Mammary epithelial cell (primary cell): ENCODE measurements at places on chromosomes 6 and 20. TPM values are rescaled to one million over a fixed set of nuclear protein-coding genes. Genes with fewer than 3 reads are reported as not detected.

DNA sequence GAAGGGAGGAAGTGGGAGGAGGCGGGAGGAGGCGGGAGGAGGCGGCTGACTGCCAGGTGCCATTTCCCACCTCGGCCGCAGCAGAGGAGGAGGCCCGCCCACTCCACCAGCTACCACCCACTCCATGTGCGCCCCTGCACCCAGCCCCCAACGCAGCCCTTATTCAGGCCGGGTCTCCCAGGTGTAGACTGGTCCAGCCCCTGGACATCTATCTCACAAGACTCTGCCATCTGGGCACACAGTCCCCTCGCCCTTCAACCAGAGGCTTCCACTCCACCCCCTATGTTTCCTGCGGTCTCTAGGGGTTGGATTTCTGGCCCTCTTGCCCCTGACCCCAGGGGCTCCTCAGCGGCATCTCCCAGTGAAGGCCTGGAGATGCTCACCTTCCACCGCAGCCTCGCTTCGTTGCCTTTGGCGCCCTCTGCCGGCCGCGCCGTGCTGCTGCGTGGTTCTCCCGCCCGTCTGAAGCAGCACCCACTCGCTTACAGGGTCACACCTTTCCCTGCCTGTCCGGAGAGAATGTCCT lies 32.6 kb upstream of the FAM83D start:
- peak; percentile 18 for DNase-seq

DNA sequence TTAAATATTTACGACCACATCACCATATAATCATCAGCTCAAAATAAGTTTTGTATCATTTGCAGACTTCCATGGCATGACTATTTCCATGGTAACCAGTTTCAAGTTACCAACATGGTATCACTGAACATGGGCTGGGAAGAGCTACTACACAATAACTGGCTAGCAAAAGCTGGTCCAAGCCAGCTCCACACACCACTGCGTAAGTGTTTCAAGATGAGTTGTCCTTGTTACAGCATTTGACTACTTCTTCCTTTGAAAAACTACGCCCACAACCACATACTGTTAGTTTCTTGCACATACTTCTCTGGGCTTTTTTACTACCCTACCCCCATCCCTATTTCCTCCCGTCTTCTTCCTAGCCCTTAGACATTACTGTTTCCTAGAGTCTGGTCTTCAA lies 8.5 kb downstream of the CD164 start:
- DNase-seq = no peak

GRCh38 chr6:56521454-56521853 lies 121.2 kb downstream of the DST start:
- no peak for DNase-seq

Gene CLDN20
- 0.26 TPM in 1 of 2 replicates, not detected in the other for total RNA-seq

DNA sequence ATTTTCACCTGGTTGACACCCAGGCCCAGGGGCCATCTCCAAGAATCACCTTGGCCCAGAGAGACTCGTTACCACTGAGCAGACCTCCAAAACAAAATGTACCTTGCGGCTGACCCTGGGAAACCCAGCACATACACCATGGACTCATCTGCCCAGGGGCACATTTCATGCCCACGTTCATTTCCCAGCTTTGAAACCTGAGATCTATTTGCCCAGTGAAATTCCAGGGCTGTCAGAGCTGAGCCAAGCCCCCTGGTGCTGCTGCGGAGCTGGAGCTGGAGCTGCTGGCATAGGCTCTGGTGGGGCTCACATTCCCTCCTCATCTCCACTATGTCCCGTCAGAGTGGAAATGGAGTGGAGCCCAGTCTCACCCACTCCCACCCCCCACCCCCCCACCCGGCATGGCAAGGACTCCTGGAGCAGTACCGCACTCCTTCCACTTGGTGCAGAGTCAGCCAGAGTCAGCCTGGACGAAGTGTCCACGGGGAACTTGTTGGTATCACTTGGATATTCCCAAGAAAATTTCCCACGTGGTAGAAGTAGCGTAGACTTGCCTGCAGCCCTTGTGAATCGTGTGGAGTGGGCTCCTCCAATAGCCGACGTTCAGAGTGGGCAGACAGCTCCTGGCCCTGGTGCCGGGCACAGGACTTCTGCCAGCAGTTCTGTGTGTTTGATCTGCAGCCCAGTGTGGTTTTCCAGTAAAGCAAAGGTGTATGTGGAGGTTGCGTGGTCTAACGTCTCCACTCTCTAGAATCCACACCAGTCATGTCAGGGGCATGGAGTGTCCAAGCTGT lies 18.1 kb upstream of the OSER1 start:
- DNase-seq = no peak

DNA sequence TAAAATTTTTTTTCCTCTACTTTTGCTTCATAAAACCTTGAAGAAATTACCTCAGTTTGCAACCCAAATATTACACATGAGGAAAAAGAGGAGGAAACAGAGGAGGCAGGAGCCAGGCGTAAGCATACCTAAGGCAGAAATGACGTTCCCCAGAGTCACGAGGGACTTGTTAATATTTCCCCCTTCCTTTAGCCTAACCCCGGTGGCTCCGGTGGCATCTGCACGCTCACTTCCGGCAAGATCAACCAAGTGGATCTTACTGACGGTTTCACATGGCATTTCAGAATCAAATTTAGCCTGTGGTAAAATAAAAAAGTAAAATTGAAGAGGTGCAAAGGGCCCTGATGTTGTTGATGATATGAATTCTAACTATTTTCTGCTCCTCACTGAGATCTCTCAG lies 67.4 kb downstream of the KIF16B start:
- DNase-seq = no peak

DNA sequence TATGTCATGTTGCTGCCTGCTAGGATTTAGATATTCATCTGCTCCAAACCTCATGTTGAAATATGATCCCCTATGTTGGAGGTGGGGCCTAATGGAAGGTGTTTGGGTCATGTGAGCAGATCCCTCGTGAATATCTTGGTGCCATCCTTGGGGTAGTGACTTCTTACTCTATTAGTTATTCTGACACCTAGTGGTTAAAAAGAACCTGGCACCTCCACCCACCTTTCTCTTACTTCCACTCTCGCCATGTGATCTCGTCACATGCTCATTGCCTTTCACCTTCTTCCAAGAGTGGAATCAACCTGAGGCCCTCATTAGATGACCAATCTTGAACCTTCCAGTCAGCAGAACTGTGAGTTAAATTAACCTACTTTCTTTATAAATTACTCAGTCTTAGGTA lies 549.4 kb upstream of the SYNCRIP start:
- peak; percentile 22 for DNase-seq

Gene RIN2
- total RNA-seq = 27.2 and 45.2 TPM in 2 replicates
